Renal cortical epithelial cell (primary cell): ENCODE measurements at places on chromosomes 3 and 15. TPM values are rescaled to one million over a fixed set of nuclear protein-coding genes. Genes with fewer than 3 reads are reported as not detected.

Gene TMEM45A
- 11.3 and 33.5 TPM in 2 replicates for total RNA-seq

Gene IGSF10
- 0.05 TPM in 1 of 2 replicates, not detected in the other for total RNA-seq

Gene GOLGA8M
- 0.89 TPM in 1 of 2 replicates, not detected in the other for total RNA-seq

Gene HGD
- 27.3 and 91.5 TPM in 2 replicates for total RNA-seq

- no peak for DNase-seq
These were observed 217.7 kb downstream of the ARPP21 start for GRCh38 chr3:35857004-35857403.

- DNase-seq, result no peak
These were observed 14.1 kb downstream of the KLF15 start for GRCh38 chr3:126342991-126343648.

- DNase-seq, result no peak
These were observed 13.7 kb upstream of the ABHD2 start for GRCh38 chr15:89074402-89075012.

DNA sequence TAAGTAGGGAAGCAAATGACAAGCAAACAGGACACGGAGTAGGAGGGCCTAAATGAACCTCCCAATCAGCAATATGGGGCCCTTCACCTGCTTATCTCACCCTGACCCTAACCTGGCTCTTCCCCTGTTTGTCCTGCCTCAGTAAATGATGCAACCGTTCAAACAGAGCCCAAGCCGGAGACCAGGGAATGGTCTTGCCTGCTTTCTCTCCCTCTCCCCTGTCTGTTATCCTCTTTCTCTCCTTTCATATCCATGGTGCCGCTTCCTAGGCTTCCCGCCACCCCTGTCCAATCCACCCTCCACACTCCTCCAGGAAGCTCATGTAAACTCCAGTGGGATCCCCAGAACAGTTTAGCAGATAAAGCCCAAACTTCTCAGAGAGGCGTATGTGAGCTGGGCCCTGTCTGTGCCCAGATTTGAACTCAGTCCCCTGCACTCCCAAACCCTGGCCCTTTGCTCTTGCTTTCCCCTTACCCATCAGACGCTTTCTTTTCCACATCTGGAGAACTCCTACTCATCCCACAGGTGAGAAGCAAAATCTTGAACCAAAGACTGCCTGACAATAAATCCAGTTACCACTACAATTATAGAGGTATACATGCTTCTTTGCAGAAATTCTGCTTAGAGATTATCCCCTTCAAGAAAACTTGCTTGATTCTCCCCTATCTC is 45.7 kb upstream of the STT3B start:
- DNase-seq, result no peak

DNA sequence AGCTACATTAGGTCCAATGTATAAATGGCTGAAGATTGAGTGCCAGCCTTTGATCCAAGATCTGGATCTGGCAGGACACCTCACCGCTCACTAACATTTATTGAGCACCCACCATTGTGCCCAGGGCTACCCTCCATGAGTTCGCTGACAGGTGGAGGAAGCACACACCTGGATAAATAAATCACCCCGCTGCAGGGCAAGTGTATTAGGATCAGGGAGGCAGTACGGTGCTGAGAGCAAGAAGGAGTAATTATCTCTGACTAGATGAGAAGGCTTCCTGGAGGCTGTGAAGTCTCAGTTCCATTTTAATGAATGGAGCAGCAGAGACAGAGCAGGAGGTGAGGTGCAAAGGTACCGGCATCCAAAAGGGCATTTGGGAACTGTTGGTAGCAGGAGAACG is 104.1 kb downstream of the LIPC start:
- DNase-seq, result no peak

DNA sequence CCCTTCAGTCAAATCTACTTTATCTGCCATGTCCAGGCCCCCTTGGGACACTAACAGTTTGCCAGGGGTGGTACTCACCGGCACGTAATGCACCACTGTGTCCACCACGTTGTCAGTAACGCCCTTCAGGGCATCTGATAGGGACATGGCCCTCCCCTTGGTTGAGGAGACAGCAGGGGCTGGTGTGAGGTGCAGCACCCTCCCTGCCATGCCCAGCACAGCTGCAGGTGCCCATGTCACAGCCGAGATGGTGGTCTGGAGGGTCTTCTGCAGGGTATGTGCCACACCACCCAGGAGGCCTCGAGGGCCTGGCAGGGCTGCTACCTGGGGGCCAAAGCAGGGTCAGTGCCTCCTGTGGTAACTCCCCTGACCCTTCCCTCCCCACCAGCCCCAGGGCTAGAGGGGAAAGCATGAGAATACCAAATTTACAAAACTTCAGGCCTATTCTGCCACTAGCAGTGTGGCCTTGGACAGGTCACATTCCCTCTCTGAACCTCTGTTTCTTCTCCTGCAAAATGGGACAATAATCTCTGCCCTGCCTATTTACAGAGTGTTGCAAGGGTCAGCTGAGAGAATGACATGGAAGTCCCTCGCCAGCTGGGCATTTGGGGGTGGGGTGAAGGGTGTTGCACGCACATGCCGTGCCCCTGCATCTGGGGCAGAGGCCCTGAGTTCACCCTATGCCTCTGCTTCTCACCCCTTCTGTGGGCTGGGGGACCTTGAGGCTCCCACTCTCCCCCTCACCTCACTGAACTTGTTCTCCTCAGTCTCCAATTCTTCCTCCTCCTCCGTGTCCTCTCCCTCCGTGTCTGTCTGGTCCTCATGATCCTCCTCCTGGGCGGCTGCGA is 11.8 kb upstream of the KIF7 start:
- DNase-seq, result no peak

GRCh38 chr3:125090649-125091048 is 34.9 kb upstream of the HEG1 start:
- no peak for DNase-seq

DNA sequence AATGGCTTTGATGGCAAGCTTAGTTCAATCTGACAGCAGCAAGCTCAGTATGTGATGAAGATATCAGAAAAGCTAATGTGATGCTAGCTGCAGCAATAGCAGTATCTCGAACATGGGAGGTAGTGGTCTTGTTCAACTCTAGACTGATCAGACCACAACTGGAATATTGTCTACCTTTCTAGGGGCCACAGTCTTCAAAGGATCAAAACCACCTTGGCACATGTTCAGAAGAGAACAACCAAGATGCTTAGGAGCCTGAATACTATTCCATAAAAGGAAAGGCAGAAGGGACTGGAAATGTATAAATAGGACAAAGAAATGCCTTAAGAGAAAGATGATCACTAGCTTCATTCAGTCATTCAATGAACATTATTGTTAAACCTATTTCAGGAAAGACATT is 2.3 kb downstream of the C3orf70 start:
- DNase-seq, result no peak

DNA sequence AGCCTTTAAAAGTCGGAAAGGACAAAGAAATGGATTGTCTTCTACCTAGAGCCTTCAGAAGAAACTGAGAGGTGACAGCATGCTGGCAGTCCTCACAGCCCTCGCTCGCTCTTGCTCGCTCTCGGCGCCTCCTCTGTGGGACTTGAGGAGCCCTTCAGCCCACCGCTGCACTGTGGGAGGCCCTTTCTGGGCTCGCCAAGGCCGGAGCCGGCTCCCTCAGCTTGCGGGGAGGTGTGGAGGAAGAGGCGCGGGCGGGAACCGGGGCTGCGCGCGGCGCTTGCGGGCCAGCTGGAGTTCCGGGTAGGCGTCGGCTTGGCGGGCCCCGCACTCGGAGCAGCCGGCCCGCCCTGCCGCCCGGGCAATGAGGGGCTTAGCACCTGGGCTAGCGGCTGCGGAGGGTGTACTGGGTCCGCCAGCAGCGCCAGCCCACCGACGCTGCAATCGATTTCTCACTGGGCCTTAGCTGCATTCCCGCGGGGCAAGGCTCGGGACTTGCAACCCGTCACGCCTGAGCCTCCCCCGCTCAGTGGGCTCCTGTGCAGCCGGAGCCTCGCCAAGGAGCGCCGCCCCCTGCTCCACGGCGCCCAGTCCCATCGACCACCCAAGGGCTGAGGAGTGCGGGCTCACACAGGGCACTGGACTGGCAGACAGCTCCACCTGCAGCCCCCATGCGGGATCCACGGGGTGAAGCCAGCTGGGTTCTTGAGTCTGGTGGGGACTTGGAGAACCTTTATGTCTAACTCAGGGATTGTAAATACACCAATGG is 953.8 kb upstream of the GBE1 start:
- DNase-seq, result no peak
